ENCODE measurements at places on chromosomes 11 and 22.

DNA sequence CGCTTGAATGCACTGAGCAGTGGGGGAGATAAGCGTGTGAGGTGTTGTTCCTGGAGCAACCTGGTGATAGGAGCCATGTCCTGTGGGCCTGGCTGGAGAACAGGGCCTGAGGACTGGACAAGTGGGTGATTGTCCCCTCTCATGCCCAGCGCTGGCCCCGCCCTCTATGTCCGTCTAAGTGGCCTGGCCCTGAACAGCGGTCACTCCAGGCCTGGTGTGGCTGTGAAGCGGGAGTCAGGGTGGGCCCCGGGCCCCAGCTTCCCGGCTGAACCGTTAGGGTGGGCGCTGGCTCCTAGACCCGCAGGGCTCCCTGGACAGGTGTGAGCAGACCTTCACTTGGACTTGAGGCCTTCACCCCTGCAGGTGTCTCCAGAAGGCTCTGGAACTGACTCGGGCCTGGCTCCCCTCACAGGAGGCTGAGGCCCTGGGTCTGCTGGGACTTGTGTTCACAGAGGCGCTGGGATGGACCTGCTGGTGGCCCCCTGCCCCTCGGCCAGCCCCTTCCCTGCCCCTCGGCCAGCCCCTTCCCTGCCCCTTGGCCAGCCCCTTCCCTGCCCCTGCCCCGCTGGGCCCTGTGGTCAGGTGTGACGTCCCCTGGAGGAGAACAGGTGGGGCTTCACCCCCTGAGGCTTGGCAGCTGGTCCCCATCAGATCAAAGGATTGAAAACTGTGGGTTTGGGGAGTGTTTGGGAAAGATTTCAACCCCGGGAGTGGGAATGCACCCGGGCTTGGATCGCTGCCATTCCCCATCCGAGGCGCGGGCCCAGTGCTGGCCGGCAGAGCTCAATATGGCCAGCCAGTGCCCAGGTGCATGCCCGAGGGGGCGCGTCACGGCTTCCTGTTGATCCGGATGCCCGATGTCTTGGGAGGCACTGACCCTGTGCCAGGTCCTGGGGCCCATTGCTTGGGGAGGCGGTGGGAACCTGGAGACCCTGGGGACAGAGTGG lies 3.2 kb upstream of the MUC6 start:
- DNase-seq = no peak

- no peak for DNase-seq
Observed at GRCh38 chr11:130076778-130077481, 7.2 kb downstream of the APLP2 start.

- DNase-seq = no peak
Observed at GRCh38 chr11:72493426-72494108, 59.2 kb upstream of the CLPB start.

DNA sequence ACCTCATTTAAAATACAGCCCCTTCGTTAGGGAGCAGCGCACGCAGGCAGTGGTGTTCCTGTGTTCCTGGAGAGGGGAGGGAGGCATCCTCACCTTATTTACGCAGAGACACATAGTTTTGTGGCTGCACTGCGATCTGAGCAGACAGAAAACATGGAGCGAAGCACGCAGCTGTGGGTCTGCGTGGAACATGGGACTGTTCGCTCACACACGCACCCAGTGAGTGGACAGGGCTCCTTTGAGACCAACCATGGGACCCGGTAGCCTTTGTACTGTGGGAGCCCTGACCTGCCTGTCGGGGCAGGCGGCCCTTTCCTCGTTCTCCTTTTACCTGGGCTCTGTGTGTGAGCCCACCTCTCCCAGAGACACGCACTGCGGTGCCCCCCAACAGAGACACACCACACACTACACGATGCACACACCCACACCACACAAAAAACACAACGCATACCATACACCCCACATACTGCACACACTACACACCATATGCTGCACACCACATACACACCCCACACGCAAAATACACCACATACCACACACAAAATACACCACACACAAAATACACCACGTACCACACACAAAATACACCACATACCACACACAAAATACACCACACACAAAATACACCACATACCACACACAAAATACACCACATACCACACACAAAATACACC lies 1245.7 kb downstream of the BRD1 start:
- DNase-seq = no peak

DNA sequence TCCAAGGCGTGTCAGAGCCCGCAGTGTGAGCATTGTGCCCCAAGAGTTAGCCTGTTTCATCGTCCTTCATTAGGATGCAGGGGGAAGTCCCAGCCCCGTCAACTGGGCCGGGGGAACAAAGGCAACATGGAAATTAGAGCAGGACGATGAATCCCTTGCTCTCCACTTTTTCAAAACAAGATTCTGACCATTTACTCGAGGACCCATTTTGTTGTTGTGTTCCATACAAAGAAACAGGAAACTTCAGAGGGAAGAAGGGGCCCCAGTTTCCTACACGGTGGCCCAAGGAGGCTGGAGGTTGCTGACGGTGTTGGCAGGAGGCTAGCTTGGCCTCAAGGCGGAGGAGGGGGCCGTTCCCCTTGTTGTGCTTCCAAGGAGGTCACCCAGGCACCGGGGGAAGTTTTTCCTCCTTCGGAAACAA lies 44.0 kb upstream of the SLC1A2 start:
- no peak for DNase-seq

GRCh38 chr11:72975778-72976521 lies 161.7 kb downstream of the ATG16L2 start:
- no peak for DNase-seq

DNA sequence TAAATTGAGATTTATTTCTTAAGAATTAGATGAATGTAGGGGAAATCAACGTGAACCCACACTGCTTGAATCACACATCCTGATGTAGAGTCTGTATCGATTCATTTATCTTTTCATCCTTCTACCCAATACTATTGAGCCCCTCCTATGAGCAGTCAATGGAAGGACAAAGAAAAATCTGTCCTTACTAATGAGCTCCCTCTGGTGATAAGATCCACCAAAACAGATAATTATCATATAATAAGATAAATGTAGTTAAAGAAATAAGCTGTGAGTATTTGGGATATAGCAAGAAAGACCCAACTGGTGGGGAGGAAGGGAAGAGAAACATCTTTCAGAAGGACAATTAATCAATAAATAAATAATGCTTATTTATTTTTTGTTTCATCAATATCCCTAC lies 385.1 kb upstream of the CCDC90B start:
- no peak for DNase-seq

DNA sequence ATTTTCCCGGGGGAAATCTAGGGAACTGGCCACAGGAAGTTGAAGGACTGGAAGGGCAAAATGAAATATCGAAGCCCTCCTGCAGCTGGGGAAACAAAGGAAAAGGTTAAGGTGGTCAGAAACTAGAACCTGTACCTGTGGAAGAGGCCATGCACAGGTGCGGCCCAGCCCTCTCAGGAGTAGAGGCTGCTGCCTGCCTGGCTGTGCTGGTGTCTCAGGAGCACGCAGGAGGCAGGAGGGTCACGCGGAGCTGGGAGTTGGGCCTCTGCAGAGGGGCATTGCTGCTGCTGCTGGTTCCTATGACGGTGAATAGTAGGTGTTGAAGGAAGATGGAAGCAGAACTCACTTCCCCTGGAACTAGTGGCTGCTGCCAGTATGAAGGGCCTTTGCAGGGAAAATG lies 425.7 kb downstream of the NTM start:
- DNase-seq = no peak

DNA sequence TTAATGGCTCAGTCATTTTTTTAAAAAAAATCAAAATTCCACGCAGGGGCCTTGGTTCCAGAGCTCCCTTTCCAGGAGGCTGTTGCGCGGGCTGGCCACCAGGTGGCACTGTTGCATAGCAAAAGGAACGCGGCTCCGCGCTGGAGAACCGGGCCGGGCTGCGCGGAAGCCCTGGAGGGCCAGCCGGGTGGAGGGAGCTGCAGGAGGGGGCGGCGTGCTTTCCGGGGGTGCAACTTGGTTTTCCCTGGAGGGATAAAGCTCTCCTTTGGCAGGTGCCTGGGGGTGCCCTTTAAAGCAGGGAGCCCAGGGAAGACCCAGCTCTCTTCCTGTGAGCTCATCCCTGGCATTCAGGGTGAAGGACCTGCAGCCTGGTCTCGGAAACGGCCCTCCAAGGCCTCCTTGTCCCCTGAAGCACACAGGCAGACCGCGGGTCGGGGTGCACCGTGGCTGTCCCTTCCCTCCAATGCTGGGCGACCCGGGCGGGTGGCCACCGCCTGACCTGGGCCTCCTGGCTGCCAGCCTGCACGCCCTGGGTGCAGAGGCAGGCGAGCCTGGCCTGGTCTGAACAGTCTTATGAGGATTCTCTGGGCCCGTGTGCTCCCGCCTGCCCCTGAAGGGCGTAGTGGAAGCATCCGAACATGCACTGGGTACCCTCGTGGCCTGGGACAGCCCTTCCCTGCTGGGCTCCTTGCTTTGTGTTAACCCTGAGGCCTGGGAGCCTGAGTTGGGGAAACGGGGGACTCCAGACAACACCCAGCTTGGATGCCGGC lies 23.4 kb downstream of the KRTAP5-5 start:
- peak; percentile 75 for DNase-seq

GRCh38 chr11:123700772-123701171 lies 40.7 kb downstream of the ZNF202 start:
- no peak for DNase-seq

DNA sequence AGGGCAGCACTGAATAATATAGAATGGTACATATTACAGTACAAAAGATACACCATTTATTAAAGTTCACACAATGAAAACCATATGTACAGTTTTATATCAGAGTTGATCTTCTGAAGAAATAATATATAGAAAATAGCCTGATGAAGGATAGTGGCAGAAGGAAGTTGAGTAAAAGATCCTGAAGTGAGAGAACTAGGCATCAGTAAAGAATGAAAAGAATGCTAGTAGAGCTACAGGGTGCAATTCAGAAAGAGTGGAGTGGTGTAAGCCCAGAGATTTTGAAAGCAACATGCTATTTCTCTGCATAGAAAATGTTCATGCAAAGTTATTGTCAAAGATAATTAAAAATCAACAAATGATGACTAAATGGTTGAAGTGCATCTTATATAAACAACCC lies 1552.7 kb upstream of the TENM4 start:
- no peak for DNase-seq

All from activated CD4-positive, alpha-beta T cell treated with anti-CD3 and anti-CD28 coated beads, Interleukin-2, amount 50 U/mL, for 48 hours (primary cell).